ENCODE measurements at places on chromosomes 5 and 9.

- no peak for DNase-seq
These were observed 400.1 kb downstream of the PTPRD start for GRCh38 chr9:10212702-10213101.

- no peak for DNase-seq
These were observed 955.2 kb upstream of the DMAC1 start for GRCh38 chr9:8754751-8755150.

- no peak for DNase-seq
These were observed 588 bp downstream of the TRAF2 start for GRCh38 chr9:136886610-136887597.

DNA sequence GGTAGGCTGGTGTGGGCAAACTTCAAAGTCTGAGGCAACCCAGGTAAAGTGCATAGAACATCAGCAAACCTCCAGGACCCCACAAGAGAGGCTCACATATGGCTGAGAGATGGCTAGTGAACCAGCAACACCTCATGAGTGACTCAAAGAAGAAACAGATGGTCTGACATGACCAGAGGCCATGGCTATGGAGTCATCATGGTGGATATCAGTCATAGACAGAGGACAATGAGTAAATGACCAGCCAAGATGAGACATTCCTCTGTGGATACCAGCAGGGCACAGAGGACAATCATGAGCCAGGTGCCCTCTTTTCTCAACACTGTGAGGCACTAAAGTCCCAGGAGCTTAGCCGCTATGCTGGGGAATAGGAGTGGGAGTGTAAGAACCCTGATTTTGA is 180.8 kb downstream of the RASEF start:
- no peak for DNase-seq

- no peak for DNase-seq
These were observed 3.3 kb downstream of the SHISAL2B start for GRCh38 chr5:64693636-64694035.

Measured in NCI-H1048 (cell line).